Sigmoid colon (tissue), 7 donors: ENCODE measurements at places on chromosomes 12 and 14. TPM values are rescaled to one million over a fixed set of nuclear protein-coding genes. Genes with fewer than 3 reads are reported as not detected.

WNT5B gene
- total RNA-seq, result 8.4 TPM

SMCO3 gene
- 0.55 TPM for total RNA-seq

DNA sequence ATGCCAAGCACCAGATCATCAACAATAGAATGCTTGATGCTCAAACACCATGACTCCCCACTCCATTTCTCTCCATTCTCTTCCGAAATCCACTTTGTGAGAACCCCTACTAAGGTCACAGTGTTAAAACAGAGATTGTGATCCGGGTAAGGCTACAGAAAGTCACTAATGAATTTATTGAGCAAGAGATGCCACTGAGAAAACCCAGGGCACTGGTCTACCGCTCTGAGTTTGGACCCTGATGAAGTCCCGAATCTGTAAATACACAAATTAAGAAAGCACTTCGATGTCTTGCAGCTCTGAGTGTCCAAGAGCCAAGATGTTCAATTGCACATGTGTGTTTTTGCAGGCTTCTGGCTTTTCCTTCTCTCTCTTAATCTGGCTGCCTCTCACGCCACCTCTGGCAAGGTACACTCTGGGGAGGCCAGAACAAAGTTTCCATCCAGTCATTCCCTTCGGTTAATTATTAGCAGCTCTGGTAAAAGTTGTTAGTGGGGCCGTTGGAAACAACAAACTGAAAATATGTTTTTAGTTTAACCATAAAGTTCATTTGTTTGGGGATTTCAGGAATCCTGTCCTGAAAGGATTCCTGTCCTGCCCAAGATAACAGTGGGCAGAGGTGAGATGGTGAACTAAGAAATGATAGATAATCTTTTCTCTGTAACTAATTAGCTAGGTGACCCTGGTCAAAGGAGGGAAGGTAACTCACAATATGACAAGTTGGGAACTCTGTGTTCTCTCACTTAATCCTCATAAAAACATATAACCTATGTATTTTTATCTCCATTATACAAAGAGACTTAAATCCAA lies 75.4 kb downstream of the BTG1 start:
- no peaks in the 10 kb centered on the region for H3K4me1 ChIP-seq
- no peak overlapping the region for H3K4me3 ChIP-seq

GRCh38 chr14:85867450-85867849 lies 337.5 kb downstream of the FLRT2 start:
- DNase-seq, result no peak
- no peak overlapping the region for H3K27ac ChIP-seq

GPR132 gene
- total RNA-seq, result 2.3 TPM

- no peaks in the 10 kb centered on the region for H3K36me3 ChIP-seq
- peak overlapping the region; percentile 22 for H3K4me3 ChIP-seq
- no peak overlapping the region for H3K27ac ChIP-seq
- H3K4me1 ChIP-seq, result peaks cover 5% of the 10 kb centered on the region
- H3K27me3 ChIP-seq, result no peaks in the 10 kb centered on the region
Measured at GRCh38 chr14:89724628-89724960, 229.9 kb downstream of the EFCAB11 start.

CPM gene
- 36.5 TPM for total RNA-seq

DNA sequence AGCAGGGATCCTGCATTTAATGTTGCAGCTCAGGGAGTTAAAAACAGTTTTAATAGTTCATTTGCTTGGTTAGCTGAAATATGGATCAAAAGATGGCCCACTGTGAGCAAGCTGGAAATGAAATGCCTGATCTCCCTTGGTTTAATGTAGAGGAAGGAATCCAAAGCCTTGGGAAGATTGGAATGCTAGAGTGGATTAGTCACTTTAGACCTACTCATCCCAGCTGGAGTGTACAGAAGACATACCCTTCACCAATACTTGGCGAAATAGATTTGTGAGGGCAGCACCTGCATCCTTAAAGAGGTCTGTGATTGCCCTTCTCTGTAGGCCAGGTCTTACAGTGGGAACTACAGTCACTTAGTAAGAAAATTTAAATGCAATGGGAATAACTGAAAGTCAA lies 58.0 kb upstream of the KRAS start:
- no peak for DNase-seq
- no peaks in the 10 kb centered on the region for H3K27me3 ChIP-seq
- no peaks in the 10 kb centered on the region for H3K36me3 ChIP-seq
- H3K4me1 ChIP-seq, result no peaks in the 10 kb centered on the region

DNA sequence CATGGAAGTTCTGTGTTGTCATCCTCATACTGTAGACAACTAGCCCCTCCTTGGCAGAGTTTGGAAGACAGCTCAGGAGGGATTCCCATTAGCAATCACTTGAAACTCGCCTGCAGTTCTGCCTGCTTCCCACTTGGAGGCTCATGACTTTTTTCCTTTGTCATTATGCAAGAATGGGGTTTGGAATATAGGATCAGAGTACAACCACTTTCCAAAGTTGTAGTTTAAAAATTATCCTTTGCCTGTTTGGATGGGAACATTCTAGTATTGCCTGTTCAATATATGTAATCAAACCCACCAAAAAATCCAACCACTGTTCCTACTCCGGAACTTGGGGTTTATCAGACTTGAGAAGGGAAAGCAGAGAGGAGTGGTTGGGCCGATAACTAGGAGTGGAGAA lies 2.1 kb upstream of the GPD1 start:
- H3K36me3 ChIP-seq, result peaks cover 19% of the 10 kb centered on the region
- H3K27ac ChIP-seq, result no peak overlapping the region
- H3K4me3 ChIP-seq, result no peak overlapping the region
- no peaks in the 10 kb centered on the region for H3K4me1 ChIP-seq
- no peak for DNase-seq

ASB2 gene
- total RNA-seq, result 154 TPM

- no peaks in the 10 kb centered on the region for H3K4me1 ChIP-seq
- H3K27me3 ChIP-seq, result no peaks in the 10 kb centered on the region
- no peak overlapping the region for H3K4me3 ChIP-seq
- H3K36me3 ChIP-seq, result no peaks in the 10 kb centered on the region
- no peak for DNase-seq
- H3K27ac ChIP-seq, result no peak overlapping the region
Measured at GRCh38 chr12:97637770-97638169, 175.2 kb downstream of the RMST start.

DNA sequence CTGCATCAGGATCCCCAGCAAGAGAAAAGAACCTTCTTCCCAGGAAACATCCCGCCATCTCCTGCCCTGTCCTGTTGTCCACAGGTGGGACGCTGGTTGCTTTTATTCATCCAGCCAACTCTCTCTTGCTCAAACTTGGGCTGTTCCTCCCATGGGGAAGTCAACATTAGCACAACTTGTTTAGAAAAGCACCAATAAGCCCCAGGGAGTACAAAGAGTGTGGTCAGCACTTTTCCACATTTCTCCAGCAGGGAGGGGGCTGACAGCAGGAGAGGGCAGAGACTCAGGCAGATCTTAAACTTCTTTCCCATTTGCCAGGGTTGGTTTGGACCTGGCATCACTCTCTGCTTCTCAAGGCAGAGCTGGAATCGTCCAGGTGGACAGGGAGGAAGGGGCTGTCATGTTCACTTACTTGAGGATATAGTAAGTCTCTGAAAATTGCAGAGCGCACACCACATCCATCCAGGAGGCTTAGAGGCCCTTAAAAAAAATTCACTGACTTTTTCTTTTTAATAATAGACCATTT lies 74.9 kb downstream of the RBM19 start:
- H3K27ac ChIP-seq, result no peak overlapping the region
- no peak overlapping the region for H3K4me3 ChIP-seq
- H3K4me1 ChIP-seq, result no peaks in the 10 kb centered on the region
- no peaks in the 10 kb centered on the region for H3K27me3 ChIP-seq
- H3K36me3 ChIP-seq, result no peaks in the 10 kb centered on the region

LBHD2 gene
- not detected for total RNA-seq

NPFF gene
- not detected for total RNA-seq

GRCh38 chr12:58502226-58502625 lies 418.1 kb downstream of the LRIG3 start:
- no peak for DNase-seq
- no peaks in the 10 kb centered on the region for H3K4me1 ChIP-seq
- no peak overlapping the region for H3K4me3 ChIP-seq
- H3K27me3 ChIP-seq, result no peaks in the 10 kb centered on the region

GRCh38 chr14:100784523-100785337 lies 41.2 kb upstream of the MEG3 start:
- DNase-seq, result peak; percentile 24
- H3K4me3 ChIP-seq, result no peak overlapping the region
- H3K27me3 ChIP-seq, result no peaks in the 10 kb centered on the region
- no peak overlapping the region for H3K27ac ChIP-seq

SPIC gene
- total RNA-seq, result not detected

RERGL gene
- 2.5 TPM for total RNA-seq

TTC7B gene
- total RNA-seq, result 57.4 TPM

GABARAPL1 gene
- 122 TPM for total RNA-seq

PLBD1 gene
- total RNA-seq, result 8.7 TPM

DNA sequence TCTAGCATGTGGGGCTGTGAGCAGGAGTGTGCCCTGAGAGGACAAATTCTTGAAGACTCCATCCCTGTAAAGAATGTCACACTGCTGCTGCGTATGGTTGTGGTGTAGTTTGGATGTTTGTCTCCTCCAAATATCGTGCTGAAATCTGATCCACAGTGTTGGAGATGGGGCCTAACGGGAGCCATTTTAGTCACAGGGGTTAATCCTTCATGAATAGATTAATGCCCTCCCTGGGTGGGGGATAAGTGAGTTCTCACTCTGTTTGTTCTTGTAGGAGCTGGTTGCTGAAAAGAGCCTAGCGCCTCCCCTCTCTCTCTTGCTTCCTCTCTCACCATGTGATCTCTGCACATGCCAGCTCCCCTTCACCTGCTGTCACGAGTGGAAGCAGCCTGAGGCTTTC lies 94.5 kb upstream of the VASH1 start:
- H3K36me3 ChIP-seq, result no peaks in the 10 kb centered on the region
- DNase-seq, result no peak
- no peak overlapping the region for H3K4me3 ChIP-seq
- H3K27ac ChIP-seq, result no peak overlapping the region
- no peaks in the 10 kb centered on the region for H3K4me1 ChIP-seq
- H3K27me3 ChIP-seq, result no peaks in the 10 kb centered on the region

GRCh38 chr14:100739306-100739705 lies 12.6 kb downstream of the DLK1 start:
- no peak overlapping the region for H3K27ac ChIP-seq
- no peak overlapping the region for H3K4me3 ChIP-seq
- no peaks in the 10 kb centered on the region for H3K4me1 ChIP-seq
- H3K36me3 ChIP-seq, result no peaks in the 10 kb centered on the region
- no peaks in the 10 kb centered on the region for H3K27me3 ChIP-seq

DNA sequence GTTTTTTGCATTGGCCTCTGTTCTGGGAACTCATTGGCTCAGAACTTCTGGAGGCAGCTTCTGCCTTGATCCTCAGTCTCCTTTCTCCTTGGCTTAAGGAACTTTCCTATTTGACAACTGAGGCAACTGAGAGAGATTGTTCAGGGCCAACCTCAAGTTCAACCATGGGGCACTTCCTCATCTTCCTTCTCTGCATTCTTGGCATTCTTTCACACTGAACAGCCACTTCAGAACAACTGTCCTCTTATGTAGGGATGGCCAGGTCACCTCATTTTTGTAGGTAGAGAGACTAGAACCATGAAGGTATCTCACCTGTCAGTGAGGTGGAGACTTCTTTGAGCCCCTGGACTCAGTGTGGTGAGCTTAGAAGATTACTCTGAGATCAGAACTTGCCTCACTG lies 63.0 kb upstream of the NRXN3 start:
- no peaks in the 10 kb centered on the region for H3K27me3 ChIP-seq
- DNase-seq, result no peak
- H3K36me3 ChIP-seq, result no peaks in the 10 kb centered on the region
- no peak overlapping the region for H3K27ac ChIP-seq
- H3K4me1 ChIP-seq, result no peaks in the 10 kb centered on the region

- peak overlapping the region; percentile 96 for H3K4me3 ChIP-seq
- H3K4me1 ChIP-seq, result no peaks in the 10 kb centered on the region
- peak overlapping the region; percentile 93 for H3K27ac ChIP-seq
- H3K36me3 ChIP-seq, result peaks cover 46% of the 10 kb centered on the region
- DNase-seq, result no peak
Measured at GRCh38 chr14:21023174-21023573, 1.7 kb downstream of the NDRG2 start.

GRCh38 chr12:109448707-109449390 lies 28.3 kb downstream of the KCTD10 start:
- H3K27me3 ChIP-seq, result no peaks in the 10 kb centered on the region
- peaks cover 77% of the 10 kb centered on the region for H3K36me3 ChIP-seq
- no peak for DNase-seq
- H3K4me1 ChIP-seq, result no peaks in the 10 kb centered on the region
- no peak overlapping the region for H3K4me3 ChIP-seq
- peak overlapping the region; percentile 94 for H3K27ac ChIP-seq

DNA sequence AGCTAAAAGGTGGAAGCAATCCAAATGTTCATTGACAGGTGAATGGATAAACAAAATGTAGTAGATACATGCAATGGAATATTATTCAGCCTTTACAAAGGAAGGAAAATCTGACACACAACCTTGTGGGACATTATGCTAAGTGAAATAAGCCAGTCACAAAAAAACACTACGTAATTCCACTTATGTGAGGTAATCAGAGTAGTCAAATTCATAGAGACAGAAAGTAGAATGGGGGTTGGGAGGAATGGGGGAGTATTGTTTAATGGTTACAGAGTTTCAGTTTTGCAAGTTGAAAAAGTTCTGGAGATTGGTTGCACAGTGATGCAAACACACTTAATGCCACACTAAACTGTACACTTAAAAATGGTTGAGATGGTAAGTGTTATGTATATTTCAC lies 62.8 kb downstream of the LIN52 start:
- no peaks in the 10 kb centered on the region for H3K27me3 ChIP-seq
- no peak overlapping the region for H3K27ac ChIP-seq
- no peak overlapping the region for H3K4me3 ChIP-seq
- no peaks in the 10 kb centered on the region for H3K36me3 ChIP-seq
- no peaks in the 10 kb centered on the region for H3K4me1 ChIP-seq

GRCh38 chr12:121011820-121012219 lies 4.5 kb downstream of the C12orf43 start:
- DNase-seq, result no peak
- peaks cover 16% of the 10 kb centered on the region for H3K36me3 ChIP-seq
- no peak overlapping the region for H3K27ac ChIP-seq
- H3K4me1 ChIP-seq, result peaks cover 9% of the 10 kb centered on the region
- H3K27me3 ChIP-seq, result no peaks in the 10 kb centered on the region

- H3K4me3 ChIP-seq, result no peak overlapping the region
- no peak overlapping the region for H3K27ac ChIP-seq
- H3K4me1 ChIP-seq, result peaks cover 19% of the 10 kb centered on the region
- H3K27me3 ChIP-seq, result no peaks in the 10 kb centered on the region
- no peak for DNase-seq
- peaks cover 4% of the 10 kb centered on the region for H3K36me3 ChIP-seq
Measured at GRCh38 chr12:7075939-7076338, 15.4 kb downstream of the C1S start.

DNA sequence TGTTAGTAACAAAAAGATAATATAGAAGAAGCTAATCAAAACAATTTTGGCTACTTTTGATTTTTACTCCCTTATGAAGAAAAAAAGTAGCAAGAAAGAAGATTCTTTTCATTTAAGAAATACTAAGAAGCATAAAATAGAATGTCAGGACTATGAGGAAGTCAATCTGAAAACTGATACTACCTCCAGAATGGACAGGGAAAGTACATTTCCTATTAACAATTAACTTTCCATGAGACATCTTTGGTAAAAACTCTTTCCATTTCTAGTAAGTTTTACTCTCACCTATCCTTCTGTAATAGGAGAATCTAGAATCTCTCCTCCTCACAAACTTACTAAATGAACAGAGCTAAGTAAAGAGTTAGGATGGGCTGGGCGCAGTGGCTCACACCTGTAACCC lies 51.3 kb upstream of the NPFF start:
- no peak overlapping the region for H3K4me3 ChIP-seq
- H3K27me3 ChIP-seq, result no peaks in the 10 kb centered on the region
- H3K27ac ChIP-seq, result no peak overlapping the region
- no peaks in the 10 kb centered on the region for H3K4me1 ChIP-seq
- no peak for DNase-seq
- no peaks in the 10 kb centered on the region for H3K36me3 ChIP-seq

- no peak for DNase-seq
- peaks cover 11% of the 10 kb centered on the region for H3K4me1 ChIP-seq
- no peak overlapping the region for H3K4me3 ChIP-seq
Measured at GRCh38 chr12:80101126-80101525, 1.8 kb downstream of the OTOGL start.

SERPINA10 gene
- total RNA-seq, result not detected
